ENCODE measurements at places on chromosomes 11 and 22.

DNA sequence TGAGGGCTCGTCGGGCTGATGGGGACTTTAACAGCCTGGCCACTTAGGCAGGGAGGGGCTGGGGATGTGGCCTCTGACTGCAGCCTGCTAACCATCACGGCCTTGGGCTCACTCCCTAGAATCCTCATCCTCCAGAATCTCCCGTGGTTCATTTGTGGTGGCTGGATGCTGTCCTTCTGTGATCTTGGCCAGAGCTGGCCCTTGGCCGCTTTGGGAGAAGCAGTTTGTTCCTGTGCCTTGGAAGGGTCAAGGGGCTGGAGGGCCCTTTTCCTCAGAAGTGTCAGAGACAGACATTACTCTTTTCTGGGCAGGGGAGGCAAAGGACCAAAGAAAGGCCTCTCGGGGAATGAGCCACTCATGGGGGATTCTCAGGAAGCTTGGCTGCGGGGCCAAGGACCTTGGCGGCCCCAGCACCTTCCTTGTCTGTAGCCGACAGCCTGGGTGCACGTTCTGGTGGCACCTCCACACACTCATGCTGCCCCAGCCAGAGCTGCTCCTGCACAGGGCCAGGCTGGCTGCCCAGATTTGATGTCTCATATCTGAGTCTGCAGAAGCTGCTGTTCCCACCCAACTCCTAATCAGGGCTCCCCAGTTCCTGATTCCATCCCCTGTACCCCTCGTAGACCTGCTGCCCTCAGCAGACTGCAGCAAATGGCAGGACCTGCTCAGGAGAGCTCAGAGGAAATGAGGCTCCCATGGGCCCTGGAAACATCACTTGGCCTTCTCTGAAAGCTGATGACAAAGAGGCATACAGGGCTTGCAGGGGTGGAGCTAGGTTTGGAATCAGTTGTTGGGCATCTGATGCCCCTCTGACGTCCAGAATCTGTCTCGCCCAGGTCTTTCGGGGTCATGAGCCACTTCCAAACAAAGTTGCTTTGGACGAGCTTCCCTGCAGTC is 107.7 kb downstream of the CTTN start:
- no peak for DNase-seq

GRCh38 chr22:37058917-37059701 is 7.6 kb downstream of the KCTD17 start:
- no peak for DNase-seq

GRCh38 chr11:57491371-57492061 is 24.0 kb downstream of the SLC43A1 start:
- no peak for DNase-seq

GRCh38 chr11:69009441-69010211 is 3.4 kb downstream of the MRGPRF start:
- DNase-seq = no peak

- peak; percentile 33 for DNase-seq
These were observed at the start of gene CERK for GRCh38 chr22:46737976-46738646. Gene CERK (minus strand): TSS chr22:46738252. CDS start chr22:46738148, 104 bp downstream.

- no peak for DNase-seq
These were observed 489.4 kb downstream of the KCNA4 start for GRCh38 chr11:29527391-29527936.

DNA sequence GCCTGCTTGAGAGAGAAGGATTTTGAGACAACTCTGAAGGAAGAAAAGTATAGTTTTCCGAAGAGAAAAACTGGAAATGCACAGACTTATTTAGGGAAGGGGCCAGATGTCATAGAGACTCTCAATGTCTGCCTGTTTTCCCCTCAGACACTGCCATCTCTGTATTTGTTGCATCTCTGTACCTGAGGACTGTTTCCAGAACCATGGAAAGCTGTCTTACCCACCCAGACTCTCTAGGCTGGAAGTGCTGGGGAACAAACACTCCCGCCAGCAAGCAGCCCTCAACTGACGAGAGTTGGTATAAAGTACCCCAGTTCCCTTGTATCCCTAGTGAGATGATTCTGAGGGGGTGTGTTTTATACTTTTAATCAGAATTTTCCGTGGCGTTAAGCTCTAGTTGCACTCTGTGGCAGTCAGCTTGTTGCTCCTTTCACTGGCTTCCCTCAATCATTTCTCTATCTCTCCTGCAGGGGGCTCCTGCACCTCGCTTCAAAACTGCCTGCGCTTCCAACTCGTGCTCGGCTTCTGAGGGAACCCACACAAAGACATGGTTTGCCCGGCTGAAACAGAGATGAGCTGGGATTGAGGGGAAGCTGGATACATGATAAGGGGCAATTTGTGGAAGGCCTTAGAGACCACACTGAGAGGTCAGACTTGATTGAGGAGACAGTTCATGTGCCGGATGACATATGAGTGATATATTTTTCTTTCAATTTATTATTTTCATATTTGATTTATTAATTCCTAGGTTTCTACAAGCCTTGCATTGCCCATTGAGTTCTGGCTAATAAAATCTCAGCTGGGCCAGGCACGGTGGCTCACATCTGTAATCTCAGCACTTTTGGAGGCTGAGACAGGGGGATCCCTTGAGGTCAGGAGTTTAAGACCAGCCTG is 36.9 kb upstream of the CLPB start:
- DNase-seq = peak; percentile 31

- no peak for DNase-seq
These were observed 26.5 kb upstream of the TMA7B start for GRCh38 chr22:39933741-39934140.

DNA sequence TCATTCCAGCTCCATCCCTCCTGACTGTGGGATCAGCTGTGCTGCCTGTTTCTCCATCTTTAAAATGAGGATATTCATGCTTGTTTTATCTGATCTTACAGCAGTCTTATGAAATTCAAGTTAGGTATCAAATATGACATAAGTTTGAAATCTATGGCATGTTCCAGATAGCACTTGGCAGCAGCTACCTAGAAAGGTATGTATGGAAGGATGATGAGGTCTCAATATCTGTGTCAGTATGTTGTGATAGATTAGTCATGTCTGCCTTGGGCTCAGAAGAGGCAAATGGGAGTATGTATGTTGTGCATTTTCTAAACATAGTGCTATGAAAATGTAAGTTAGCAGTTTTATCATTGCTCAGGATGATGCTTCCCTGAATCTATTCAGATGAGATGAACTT is 122.1 kb downstream of the NAV2 start:
- DNase-seq = no peak

DNA sequence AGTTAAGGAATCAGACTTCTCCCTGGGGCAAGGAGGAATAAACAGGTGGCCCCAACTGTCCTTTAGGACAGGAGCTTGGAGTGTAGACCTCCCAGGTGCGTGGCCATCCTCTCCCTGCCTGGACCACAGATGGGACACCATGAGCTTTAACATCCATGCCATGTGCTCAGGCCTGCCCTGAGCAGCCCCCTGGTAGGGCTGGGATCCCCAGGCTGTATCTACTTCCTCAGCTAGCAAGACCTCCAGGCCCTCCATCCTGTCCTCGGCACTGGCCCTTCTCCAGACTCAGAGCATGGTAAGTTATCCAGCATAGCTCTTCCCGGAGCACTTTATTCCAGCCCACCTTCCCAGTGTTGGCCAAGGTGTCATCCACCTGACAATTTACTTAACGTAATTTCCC is 5.7 kb downstream of the CD6 start:
- DNase-seq = no peak

DNA sequence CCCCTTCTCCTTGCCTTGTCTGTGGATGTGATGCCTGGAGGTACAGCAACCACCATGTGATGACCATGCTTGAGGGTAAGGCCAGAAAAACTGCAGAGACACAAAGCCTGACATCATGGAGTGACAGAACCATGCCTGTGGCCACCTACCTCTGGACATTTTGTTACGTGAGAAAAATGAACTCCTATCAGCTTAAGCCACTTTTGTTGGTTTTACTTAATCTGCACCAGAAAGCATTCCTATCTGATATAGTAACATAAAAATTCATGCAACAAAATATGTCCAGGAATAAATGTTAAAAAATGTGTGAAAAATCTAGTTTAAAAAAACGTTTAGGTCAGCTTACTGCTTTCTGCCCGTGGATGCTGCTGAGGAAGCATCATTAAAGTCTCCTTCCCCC is 42.6 kb upstream of the P4HA3 start:
- no peak for DNase-seq

- DNase-seq = no peak
These were observed 12.1 kb upstream of the TBC1D10A start for GRCh38 chr22:30338802-30339201.

DNA sequence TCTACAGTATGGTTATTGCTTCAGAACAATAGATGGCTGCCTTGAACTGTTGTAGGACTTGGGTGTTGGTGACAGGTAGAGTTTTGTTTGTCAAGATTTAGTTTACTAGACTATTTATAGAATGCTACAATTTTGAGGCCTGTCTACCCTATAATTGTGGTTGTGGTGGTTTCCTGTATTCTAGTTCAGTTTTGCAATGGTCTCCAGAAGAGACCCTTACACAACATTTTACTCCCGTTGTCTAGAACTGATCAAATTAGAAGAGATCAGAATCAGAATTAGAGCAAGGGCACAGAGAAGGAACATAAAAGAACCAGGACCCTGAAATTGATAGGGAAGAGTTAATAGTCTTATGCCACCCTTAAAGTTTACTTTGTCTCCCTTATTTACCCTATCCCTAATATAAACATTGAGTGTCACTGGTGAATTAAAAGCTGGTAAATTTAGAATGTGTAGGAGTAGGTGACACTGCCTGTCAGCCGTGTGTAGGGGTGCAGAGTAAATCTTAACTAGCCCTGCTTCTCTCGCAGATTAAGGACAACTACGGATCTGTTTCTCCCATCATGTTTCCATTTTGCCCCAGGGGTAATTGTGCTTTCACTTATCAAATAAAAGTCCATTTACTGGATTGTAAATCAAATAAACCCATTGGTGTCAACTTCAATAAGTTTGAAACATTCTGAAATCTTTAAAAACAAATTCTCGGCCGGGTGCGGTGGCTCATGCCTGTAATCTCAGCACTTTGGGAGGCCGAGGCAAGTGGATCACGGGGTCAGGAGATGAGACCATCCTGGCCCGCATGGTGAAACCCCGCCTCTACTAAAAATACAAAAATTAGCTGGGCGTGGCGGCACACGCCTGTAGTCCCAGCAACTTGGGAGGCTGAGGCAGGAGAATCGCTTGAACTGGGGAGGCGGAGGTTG is 10.9 kb upstream of the PHLDB1 start:
- DNase-seq = no peak

- DNase-seq = no peak
These were observed 21.7 kb downstream of the CHST1 start for GRCh38 chr11:45643598-45644260.

- DNase-seq = no peak
These were observed 17.1 kb upstream of the TMPRSS13 start for GRCh38 chr11:117946156-117946841.

GRCh38 chr22:42664976-42665831 is 16.0 kb upstream of the CYB5R3 start:
- DNase-seq = no peak

DNA sequence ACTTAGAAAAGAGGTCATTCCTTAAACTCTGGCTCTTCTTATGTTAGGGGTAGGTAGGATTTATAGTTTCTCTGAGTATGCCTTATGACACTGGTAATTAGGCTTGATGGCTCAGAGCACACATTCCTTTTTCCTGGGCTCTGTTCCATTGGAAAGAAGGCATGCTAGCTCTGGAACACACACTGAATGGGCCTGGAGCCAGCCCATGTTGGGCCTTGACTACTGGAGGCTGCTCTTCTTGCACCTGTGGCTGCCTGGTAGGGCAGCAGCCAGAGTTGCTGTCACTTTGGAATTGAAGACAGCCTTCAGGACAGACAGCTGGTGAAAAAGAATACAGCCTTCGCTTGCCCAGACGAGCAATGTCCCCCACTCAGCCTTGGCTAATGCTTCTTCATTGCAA is 18.2 kb downstream of the MCAM start:
- no peak for DNase-seq

- DNase-seq = no peak
These were observed 8.6 kb downstream of the LRRC75B start for GRCh38 chr22:24584166-24584790.

DNA sequence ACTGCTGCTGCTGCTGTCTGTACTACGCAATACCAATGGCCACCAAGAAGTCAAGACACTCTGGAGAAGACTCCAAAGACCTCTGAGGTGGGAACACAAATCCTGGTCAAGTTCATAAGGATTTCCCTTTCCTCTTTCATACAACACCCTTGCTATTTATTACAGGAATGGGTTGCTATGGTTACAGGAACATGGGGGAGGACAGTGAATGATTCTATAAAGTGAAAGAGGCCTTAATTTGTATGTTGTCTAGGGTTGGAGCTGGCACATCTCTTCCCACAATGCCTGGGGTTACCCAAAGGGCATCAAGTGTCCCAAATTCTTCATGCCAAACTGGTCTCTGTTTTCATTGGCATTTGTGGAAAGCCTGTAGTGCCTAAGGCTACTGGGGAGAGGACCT is 11.4 kb upstream of the SEC14L3 start:
- DNase-seq = no peak

GRCh38 chr22:39529487-39529851 is 3.1 kb downstream of the RPS19BP1 start:
- DNase-seq = no peak

- no peak for DNase-seq
These were observed 34.3 kb upstream of the MPPED1 start for GRCh38 chr22:43377548-43377895.

- peak; percentile 15 for DNase-seq
These were observed 712 bp upstream of the SLC2A11 start for GRCh38 chr22:23856721-23857605.

DNA sequence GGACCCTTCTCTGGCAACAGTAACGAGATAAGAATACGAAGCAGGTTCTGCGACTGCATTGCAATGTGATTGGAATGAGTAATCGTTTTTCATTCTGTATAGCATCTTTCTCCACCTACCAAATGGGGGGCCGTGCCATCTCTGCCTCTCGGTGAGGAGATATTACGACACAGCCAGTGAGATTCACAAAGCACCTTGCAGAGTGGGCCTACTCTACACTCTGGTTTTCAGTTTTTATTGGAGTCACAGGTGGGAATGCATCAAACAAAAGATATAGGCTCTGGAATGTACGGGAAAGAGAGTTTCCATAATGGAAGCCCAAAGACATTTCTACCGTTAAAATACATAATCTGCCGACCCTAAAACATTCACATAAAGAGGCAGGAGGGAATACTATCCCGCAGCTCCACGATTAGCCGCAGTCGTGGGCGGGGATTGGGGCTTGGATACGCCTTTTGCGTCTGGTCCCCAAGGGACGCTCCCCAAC is 423 bp upstream of the RTN3 start:
- DNase-seq = no peak

- no peak for DNase-seq
These were observed 788.0 kb downstream of the BRD1 start for GRCh38 chr22:49039625-49040024.

All from stimulated activated CD4-positive, alpha-beta T cell treated with anti-CD3 and anti-CD28 coated beads, Interleukin-12 subunit alpha, Interleukin-12 subunit beta, amount 100 ng/mL, for 24 hours (primary cell).